ENCODE measurements at places on chromosomes 3 and 15.

GRCh38 chr3:148642214-148642613, 55.5 kb upstream of the AGTR1 start:
- DNase-seq: no peak

DNA sequence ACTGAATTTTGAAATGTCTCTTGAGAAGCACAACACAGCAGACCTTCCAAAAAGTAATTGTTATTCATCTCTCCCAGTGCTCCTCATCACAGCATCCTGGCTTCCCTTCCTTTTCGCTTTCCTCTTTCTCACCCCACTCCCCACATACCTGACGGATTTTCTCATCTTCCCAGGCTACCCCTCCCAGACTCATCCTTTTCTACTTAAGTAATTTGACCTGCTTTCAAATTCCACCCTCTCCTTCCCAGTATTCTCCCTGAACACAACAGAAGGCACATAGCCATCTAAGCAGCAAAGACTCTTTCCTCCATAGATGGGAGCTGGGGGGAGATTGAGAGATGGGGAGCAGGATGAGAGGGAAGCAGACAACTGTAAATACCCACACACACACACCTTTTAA, 187.1 kb upstream of the STT3B start:
- no peak for DNase-seq

DNA sequence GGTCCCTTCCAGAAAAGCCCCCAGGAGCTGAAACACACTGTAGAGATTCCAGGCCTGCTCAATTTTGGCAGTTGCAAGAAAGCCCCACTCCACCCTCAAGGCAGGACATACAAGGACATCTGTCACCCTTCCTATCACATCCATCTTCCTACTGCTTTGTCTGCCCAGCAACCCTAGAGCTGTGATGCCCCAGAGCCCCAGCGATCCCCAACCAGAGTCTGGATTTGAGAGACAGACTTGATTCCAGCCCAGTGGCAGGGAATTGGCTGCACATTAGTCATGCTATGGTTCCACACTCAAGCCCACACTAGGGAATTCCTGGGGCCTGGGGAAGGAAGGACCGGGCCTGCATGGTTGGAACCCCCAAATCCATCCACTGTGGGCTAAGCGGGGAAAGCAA, 56.8 kb downstream of the ATP2B2 start:
- no peak for DNase-seq

GRCh38 chr3:39433642-39434041, 27.1 kb downstream of the RPSA start:
- DNase-seq: no peak

DNA sequence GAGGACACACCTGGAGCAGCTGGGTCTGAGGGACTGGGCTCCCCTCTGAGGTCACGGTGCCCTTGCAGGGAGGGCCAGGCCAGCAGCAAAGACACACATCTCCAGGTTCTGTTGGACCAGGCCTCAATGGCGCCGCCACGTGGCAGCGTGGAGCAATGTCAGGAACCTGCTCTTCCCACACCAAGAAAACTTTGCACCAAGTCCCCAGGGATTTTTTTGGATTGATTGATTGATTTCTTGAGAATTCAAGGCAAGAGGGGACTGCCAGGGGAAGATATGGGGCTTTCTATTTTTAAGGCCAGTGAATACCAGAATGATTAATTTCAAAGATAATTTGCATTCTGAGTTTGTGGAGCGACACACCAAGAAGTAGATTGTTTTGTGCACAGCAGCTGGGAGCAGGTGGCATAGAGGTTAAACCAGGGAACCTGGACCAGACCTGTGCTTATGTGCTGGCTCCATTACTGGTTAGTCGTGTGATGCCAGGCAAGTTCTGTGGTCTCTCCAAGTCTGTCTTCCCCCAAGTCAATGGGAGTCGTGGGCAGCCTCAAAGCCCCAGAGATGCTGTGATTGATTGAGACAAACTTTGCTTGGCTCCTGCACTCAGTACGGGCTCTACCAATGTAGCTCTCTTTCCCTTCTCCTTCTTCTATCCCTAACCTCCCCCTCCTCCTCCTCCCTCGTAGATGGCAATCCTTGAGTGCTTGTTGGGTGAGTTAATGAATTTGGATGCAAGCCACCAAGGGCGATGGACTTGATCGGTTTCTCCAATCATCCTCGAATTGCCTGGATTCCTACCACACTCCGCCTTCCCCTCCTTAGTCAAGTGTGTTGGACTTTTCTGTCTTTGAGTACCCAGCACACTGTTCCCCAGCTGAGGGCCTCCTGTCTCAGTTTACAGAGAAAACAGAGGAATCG, 96.2 kb upstream of the TRPM1 start:
- no peak for DNase-seq

DNA sequence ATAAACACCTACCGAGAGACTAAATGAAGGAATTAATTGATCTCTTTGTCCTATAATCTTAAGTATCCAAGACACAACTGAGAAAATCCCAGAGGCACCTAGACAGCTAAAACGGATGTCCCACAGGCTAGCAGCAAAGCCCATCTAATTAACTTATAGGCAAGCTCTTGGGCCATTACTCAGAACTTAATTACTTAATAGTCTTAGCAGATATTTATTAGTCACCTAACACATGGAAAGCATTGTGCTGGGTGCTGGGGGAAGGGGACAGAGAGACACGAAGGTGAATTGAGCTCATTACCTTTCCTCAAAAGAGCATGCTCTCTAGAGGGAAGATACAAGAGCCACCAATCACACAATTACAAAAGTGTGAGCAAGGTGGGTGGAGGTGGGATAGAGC, 189.8 kb upstream of the PROK2 start:
- no peak for DNase-seq

- DNase-seq: peak; percentile 2
Measured at GRCh38 chr15:78083687-78084448, 6.4 kb upstream of the TBC1D2B start.

DNA sequence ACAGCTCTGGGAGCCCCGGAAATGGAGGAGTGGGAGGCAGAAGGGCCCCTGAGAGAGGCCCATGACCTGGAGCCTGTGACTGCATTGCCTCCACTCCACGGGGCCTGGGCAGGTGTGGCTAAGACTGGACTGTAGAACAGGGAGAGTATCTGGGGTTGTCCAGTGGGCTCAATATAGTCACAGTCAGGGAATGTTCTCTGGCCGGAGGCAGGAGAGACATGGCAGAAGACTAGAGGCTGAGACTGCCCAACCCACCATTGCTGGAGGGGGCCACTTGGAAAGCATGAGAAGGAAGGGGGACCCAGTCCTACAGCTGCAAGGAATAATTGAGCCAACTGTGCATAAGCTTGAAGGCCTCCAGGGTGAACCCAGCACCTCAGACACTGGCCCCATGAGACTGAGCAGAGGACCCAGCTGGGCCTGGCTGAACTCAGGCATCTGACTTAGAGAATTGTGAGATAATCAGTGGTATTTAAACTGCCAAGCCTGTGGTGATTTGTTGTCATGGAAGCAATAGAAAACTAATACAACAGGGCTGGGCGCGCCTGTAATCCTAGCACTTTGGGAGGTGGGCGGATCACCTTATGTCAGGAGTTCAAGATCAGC, 33.1 kb downstream of the NIPA2 start:
- DNase-seq: no peak

GRCh38 chr15:94722024-94722636, 490.8 kb downstream of the MCTP2 start:
- no peak for DNase-seq

DNA sequence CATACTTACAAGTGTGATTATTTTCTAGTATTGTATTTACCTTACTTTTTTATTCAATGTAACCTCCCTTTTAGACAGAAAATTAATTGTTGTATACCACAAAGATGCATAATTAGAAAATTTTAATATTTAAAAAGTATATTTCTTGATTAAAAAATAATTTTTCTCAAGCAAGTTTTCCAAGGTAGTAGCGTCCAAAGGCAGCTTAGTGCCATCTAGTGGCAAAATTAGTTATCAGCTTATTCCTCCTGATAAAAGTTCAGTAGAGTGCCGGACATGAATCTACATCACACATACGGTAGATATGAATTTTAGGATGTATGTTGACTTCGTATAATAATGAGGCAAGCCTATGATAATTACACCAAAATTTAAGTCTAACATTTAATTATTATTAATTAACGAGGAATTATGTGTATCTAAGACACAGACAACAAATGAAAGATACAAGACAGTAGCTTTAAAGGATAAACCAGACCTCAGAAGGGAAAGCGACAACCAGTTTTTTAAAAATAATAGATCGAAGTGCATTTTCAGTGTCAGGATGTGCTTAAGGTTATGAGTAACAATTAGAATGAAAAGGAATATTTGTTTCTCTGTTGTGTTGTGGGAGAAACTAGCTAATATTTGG, 405.9 kb downstream of the ROBO1 start:
- DNase-seq: no peak

- no peak for DNase-seq
Measured at GRCh38 chr15:38545179-38545578, 19.4 kb downstream of the RASGRP1 start.

DNA sequence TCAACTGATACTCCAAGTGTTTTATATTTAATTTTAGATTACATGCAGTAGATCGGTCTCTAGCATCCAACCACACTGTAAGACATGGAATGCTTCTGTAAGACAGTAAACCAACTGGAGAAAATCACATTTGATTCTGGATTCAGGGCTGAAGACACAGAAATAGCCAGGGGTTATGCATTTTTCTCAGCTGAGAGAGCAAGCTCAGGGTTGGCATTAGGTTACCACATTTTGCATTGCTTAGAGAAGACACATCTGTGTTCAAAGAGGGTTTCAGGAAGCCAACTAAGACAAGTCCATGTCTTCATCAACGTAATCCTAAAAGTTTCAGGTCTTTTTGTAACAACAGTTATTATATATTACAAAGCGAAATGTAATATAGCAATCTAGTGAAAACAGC, 27.7 kb upstream of the UNC13C start:
- DNase-seq: no peak

DNA sequence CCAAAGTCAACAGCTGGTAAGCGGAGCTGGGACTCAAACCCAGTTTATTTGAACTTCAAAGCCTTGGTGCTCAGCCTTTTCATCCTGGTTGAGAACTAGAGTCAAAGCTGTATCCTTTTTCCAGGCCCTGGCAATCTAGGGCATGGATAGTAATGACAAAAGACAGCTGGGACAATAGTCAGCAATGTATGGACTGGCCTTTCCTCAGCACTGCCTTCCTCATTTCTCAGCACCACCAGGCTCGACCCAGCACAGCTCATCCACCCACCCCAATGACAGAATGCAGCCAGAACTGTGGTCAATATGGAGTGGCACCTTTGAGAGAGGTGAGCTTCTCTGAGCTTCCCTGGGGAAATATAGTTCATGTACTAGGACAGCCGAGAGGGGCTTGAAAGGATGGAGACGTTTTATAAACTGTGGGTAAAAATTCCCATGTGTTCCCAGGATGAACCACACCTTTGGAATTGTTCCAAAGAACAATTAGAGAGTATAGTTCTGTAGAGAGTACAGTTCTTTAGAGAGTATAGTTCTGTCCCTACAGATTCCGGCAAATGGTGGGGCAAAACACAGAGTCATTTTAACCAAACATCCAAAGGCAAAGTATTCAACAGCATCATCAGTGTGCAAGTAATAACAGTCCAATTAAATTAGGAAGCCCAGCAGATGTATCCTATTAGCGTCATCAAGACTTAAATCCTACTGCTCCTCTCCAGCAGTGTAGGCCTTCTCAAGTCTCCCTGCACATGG, 30.2 kb upstream of the IREB2 start:
- DNase-seq: no peak
